ENCODE measurements at places on chromosomes 5 and 9.

GRCh38 chr9:36903541-36904435 is 130.3 kb downstream of the PAX5 start:
- no peak for DNase-seq

DNA sequence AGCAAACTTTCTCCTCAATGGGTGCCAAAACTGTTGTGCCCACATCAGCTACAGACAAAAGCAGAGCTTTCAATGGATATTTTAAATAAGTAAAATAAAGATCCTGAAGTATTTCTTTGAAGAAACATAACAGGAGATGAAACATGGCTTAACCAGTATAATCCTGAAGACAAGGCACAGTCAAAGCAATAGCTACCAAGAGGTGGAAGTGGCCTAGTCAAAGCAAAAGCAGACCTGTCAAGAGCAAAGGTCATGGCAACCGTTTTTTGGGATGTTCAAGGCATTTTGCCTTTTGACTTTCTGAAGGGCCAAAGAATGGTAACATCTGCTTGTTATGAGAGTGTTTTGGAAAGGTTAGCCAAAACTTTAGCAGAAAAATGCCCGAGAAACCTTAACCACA is 77.9 kb downstream of the ANXA1 start:
- DNase-seq, result no peak

- DNase-seq, result peak; percentile 90
Measured at GRCh38 chr5:170278611-170279458, 18.7 kb downstream of the LCP2 start.

DNA sequence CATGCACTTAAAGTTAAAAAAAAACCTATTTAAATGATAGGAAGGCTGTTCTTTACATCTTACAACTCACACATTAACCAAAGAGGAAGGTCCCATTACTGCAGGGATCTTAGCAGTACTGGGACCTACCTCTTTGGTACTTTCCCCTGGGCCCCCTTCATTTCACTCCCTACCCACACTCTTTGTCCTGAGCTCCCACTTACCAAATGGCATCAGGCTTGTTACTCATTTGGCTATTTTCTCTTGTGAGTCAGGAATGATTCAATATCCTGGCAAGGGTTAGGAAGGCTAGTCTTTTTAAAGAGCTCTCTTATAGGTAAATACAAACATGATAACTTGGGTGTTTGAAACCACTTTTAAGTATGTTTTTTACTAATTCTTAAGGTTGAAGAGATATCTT is 117.4 kb upstream of the ELL2 start:
- DNase-seq, result no peak

DNA sequence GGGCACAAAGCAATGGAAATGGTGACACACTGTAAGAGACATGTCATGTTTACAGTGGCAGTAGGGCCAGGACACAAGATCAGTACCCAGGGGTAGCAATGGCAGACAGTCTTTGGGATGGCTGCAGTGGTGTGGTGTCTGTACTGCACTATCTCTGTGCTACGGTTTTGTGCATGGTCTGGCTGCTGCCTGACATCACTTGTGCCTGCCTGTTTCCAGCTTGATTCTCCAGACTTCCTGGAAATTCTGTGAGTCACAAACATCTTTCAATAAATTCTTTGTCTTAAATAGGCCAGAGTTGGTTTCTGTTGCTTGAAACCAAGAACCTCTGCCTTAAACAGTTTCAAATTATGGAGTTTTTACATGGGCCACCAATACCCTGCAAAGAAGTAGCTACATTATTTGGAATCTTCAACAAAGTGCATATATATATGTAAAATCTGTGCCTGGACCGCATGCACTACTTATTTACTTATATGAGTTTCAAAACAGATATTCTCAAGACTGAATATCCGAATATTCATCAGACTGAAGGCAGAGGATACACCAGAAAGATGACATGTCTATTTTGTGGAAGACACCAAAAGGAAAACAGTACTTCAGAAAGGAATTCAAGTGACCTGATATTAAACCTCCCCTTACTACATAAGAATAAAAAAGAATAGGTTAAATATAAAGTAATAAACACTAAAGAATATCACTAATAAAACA is 188.1 kb downstream of the RFX3 start:
- DNase-seq, result no peak

DNA sequence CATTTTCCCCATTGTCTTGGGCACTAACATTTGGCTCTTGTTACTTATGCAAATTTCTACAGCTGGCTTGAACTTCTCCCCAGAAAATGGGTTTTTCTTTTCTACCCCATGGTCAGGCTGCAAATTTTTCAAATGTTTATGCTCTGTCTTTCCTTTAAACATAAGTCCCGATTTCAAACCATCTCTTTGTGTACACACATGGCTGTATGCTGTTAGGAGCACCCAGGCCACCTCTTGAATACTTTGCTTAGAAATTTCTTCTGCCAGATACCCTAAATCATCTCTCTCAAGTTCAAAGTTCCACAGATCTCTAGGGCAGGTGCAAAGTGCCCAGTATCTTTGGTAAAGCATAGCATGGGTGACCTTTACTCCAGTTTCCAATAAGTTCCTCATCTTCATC is 45.6 kb downstream of the NLN start:
- DNase-seq, result no peak

DNA sequence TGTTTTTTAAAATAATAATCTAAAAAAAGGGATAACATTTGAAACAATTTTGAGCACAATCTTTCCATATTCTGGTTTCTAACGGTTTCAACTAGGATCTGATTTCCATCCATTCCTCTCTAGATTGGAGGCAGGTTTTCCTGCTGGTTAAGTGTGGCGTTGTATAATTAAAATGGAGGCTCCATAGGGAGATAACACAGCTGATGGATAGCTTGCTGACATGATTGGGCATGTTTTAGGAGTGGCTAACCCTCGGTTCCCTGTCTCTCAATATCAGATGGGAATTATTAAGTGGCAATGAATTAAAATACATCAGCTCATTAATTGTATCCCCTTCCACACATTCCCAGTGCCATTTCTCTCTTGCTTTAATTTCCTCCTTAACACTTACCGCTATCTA is 209.0 kb downstream of the ALDH1A1 start:
- no peak for DNase-seq

DNA sequence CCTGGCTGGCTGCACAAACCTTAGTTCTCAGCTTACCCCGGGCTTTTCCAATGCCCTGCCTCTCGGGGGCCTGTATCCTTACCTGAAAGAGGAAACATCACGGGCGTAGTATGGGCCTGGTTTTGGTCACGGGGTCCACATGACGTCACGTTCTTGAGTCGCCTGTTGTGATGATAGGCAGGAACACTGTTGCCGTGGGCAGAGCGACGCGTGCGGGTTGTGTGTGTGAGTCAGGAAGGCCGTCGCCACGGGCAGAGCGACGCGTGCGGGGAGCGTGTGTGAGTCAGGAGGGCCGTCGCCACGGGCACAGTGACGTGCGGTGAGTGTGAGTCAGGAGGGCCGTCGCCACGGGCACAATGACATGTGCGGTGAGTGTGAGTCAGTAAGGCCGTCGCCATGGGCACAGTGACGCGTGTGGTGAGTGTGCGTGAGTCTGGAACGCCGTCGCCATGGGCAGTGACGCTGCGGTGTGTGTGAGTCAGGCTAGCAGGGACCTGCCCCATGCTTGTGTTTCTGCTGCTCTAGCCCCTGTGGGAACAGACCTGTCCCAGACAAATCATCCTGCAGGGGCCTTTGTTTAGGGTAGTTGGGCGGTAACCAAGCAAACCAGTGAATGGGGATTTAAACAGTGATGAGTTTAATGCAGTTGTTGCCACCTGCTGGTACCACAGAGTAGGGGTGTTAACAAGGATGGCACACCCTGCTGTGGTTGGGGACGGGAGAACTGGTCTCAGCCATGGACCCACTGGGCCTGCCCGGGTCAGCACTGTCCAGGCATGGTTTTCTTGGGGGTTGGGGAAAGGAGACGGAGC is 19.8 kb downstream of the TRIP13 start:
- DNase-seq, result no peak

DNA sequence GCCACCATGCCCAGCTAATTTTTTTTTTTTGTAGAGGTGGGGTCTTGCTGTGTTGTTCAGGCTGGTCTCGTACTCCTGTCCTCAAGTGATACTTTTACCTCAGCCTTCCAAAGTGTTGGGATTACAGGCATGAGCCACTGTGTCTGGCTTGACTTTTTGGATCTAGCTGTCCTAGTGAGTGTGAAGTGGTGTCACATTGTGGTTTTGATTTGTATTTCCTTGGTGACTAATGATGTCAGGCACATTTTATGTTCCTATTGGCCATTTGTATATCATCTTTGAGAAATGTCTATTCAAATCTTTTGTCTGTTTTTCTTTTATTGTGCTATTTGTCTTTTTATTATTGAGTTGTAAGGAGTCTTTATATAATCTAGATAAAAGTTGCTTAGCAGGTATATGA is 53.5 kb upstream of the MCCC2 start:
- peak; percentile 20 for DNase-seq

GRCh38 chr5:69011910-69012309 is 81.9 kb upstream of the SLC30A5 start:
- no peak for DNase-seq

GRCh38 chr5:140591747-140592372 is 27.2 kb downstream of the SLC35A4 start:
- DNase-seq, result peak; percentile 14

- DNase-seq, result no peak
Measured at GRCh38 chr5:80092486-80093107, 57.4 kb downstream of the THBS4 start.

GRCh38 chr9:95218773-95219172 is 98.7 kb downstream of the FANCC start:
- no peak for DNase-seq

DNA sequence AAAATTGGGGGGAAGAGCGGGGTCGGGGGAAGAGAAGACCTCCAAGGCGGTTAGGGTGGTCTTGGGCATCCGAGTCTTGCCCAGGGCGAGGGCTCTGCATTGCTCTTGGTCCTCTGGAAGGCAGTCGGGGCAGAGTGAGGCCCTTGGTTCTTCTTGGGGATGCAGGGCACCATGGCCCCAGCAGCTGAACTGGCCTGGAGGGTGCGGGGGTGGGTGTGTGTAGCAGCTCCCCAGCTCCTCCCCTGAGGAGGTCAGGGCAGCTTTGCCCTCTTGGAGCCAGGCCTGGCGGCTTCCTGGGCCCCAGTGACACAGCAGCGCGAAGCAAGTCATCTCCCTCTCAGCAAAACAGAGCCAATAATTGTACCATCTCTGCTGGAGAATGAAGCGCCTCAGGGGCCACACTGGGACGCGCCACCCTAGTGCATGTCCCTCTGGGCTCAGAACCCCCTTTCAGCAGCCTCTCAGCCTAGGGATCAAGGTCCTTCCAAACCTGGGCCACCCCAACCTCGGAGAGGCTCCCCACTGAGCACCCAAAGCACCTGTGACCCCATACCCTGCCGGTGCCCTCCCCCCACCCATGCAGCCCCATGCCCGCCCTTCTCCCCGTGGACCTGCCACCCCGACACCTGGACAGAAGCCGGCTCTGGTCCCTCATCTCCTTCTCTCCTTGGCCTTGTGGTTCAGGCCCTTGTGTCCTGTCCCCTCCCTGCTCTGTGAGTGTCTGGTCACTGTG is 10.4 kb upstream of the RXRA start:
- DNase-seq, result no peak

GRCh38 chr9:128420651-128421481 is at the start of gene CERCAM:
TSS of gene CERCAM (plus strand) at chr9:128420857. CDS start at chr9:128420878, 21 bp downstream.
- peak; percentile 16 for DNase-seq

DNA sequence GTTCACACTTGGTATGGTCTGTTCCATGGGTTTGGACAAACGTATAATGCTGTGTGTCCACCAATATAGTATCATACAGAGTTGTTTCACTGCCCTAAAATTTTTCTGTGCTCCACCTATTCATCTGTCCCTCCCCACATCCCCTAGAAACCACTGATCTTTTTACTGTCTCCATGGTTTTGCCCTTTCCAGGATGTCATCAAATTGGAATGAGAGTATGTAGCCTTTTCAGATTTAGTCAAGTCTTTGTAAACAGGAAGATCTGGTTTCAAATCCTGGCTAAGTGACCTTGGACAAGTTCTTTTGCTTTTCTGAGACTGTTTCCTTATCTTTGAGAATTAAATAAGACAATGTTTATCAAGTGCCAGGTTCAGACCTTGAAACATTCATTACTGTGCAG is 13.2 kb upstream of the LVRN start:
- DNase-seq, result no peak

- no peak for DNase-seq
Measured at GRCh38 chr5:39732166-39732565, 307.4 kb upstream of the DAB2 start.

- DNase-seq, result no peak
Measured at GRCh38 chr5:128077526-128077925, 6.0 kb upstream of the SLC12A2 start.

Data from AML-193 (cell line).